T-helper 17 cell (primary cell): ENCODE measurements at places on chromosomes 1 and 21. TPM values are rescaled to one million over a fixed set of nuclear protein-coding genes. Genes with fewer than 3 reads are reported as not detected.

Gene RHOC
- total RNA-seq, result 16.9 TPM

DNA sequence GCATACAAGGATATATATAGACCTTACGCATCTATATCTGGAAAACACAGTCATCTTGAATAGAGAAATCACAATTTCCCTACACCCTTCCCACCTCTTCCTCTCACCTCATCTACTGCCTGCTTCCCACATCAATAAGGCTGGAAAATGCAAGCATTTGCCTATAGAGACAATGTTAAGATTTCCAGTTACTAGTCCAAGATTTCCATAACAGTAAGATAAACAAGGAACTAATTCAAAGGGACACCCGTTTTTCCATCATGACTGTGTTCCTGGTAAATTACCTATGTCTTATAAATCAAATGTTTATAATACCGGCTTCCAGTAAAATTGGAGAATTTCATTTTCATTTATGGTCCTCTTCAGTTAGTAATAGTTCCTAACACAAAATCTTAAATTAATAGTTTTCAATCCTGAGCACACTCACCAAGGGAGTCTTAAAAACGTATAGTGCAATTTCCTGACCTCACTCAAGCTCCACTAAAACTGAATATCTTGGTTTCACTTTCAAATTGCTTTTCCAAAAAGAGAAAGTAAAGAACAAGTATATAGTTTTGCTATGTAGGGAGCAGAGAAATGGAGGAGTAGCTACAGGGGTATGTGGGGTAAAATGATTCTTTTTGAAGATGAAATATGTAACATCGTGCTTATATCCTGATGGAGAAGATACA lies 398.7 kb downstream of the PLPP3 start:
- DNase-seq, result no peak

DNA sequence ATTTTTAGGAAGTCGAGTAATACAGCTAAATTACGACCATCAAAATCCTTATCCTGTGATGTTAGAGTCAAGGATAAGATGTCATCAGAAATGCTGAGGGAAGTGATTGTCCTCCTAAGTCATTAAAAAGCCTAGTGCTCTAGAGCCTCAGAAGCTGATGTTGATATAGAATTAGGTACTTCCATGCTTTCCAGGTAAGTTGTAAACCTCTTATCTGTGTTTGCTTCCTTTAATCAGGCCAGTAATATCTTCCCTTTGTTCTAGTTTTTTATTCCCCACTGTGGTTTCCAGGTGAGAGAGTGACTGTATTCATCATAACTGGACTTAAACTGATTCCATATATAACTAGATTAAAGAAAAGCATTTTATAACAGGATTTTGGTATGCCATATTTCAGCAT lies 44.4 kb downstream of the SMG7 start:
- DNase-seq, result no peak

DNA sequence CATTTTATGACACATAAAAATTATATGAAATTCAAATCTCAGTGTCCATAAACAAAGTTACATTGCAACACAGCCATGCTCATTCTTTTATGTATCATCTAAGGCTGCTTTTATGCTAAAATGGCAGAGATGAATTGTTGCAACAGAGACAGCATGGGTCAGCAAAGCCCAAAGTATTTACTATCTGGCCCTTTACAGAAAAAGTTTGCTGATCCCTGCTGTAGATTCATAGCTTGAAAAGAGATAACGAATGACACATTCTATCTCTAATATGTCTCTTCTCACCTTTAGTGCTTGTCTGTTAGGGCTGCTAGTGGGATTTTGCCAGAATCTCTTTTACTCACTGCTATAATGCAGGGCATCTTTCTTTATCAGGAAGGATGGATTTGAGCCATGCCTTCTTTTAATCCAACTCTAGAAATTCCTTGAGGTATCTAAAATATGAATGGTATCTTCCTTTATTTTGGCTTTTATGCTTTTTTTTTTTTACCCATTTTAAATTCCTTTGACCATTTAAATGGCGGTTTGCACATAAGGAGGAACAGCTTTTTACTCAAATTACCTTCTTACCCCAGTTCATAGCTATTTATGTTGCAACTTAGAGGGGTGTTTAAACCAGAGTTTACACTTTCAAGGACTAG lies 598.2 kb downstream of the PLPP3 start:
- no peak for DNase-seq

DNA sequence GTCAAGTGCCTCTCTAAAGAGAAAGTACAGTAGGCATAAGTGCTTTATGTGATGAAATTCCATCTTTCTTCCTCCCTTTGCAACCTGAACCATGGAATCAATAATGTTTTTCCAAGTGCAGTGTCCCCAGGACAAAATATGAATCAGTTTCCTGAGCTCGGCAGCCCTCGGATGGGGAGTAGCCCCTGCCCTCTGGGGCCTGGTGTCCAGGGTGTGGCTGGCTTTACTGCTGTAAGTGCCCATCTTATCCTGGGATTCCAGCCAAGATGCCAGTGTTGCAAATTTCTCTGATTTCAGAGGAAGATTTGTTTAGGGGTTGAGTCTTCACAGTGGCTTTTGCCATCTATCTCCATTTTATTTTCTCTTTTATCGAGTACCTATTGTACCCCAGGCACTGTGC lies 40.5 kb upstream of the SRP9 start:
- no peak for DNase-seq

DNA sequence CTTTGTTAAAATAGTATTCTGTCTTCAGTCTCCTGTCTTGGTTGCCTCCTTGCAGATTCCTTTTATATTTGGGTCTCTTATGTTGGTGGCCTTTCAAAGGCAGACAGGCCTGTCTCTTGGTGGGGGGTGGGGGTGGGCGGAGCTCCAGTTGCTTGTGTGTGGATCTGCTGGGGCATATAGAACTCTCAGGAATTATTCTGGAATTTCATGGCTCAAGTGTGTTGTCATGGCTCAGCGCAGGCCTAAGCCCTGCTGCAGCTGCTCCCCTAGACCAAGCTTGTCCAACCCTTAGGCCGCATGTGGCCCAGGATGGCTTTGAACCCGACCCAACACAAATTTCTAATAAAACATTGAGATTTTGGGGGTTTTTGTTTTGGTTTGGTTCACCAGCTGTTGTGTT lies 8.0 kb downstream of the C1orf35 start:
- no peak for DNase-seq

DNA sequence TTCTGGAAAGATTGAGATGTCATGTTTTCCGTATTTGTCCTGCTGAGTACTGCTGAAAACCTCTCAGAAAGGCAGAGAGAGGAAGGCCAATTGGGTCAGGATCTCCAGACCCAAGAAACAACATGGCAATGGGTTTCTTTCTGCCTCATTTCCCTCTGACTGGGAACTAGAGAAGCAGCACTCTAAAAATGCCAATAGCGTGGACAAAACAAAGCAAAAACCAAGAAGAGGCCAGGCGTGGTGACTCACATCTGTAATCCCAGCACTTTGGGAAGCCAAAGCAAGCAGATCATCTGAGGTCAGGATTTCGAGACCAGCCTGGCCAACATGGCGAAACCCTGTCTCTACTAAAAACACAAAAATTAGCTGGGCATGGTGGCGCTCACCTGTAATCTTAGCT lies 18.3 kb downstream of the TNFRSF9 start:
- DNase-seq, result no peak

DNA sequence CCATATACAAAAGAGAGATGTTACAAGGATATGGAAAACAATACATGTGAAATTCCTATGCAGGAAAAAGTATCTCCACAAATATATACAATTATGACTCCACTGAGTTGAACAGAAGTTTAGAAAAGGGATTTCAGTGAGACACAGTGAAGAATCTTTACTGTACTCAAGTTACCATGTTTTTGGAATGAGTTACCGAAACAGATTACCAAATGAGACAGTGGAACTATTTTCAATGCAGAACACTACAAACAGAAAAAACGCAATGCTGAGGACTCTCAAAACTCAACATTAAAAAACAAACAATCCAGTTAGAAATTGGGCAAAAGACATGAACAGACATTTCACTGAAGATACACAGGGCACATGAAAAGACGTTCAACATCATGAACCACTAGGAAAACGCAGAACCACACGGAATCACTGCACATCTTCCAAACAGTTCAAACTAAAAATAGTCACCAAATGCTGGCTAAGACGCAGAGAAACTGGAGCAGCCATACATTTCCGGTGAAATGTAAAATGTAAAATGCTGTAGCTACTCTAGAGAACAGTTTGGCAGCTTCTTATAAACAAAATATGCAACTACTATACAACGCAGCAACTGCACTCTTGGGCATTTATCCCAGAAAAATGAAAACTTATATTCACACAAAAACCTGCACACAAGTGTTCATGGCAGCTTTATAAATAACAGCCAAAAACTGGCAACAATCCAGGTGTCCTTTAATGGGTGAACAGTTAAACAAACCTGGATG lies 118.7 kb downstream of the UBR4 start:
- no peak for DNase-seq
